8988T (cell line): ENCODE measurements at places on chromosomes 6 and 20.

DNA sequence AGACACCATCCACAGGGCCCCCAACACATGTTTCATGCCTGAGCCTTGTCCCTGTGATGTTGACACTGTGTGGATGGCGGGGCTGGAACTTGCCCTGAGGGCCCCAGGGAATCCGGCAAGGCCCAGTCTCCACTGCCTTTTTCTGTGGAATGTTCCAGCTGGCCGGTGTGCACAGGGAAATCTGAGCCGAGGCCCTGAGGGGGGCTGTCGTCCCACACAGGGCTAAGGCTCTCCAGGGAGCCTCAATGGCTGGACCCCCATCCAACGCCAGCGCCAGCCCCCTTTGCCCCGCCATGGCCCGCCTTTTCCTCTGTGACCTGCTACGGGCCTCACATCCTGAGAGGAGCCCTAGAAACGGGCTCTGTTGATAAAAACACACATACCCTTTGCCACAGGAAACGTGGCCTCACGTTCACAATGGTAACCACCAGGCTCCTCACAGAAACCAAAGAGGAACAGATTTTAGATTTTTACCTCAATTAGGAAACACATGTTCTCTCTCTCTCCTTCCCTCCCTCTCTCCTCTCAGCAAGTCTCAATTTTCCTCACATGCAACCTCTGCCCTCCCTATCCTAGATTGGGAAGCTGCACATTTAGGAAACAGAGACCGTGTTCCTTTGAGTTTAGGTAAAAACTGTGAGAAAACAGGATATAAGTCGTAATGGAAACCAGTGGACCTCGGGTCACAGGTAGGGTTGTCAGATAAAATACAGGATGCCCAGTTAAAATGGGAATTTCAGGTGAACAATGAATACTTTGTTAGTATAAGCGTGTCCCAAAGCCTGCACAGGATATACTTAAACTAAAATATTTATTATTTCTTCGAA is 13.7 kb upstream of the ZNF831 start:
- DNase-seq, result no peak

DNA sequence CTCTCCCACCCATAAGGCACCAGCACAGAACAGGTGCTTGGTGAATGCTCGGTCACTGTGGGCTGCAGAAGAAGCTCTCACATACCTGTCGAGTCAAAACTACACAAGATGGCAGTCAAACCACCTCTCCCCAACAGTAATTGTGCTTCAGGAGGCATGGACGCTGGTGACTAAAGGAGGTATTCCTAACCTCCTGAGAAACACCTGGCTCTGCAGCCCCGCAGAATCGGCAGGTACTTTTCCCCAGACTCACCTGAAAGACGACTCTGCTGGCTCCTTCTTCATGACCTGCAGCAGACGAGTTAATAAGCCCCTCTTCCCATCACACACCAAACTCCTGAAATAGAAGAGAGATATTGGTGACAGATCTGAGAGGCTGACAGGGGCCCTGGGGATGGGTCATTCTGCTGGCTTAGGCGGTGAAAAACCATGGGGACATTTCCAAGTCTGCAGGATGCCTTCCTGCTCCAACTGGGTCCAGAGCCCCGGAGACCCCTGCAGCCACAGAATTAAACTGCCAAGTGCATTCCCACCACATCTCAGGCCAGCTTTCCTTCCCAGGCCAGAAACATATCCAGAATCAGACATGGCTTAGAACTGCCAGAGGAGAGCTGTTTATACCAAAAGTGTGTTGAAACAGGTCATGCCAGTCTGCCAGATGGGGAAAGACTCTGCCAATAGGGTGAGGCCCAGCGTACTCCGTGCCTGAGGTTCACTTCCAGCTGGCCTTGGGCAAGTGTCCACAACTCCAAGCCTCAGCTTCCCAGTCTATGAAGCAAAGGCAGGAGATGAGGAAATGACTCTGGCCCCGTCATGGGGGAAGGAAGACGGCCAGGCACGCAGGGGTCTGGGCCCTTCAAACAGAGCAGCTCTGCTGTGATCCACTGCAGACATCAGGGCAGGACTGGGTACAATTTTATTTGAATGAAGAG is 53.0 kb downstream of the MYH7B start:
- no peak for DNase-seq

DNA sequence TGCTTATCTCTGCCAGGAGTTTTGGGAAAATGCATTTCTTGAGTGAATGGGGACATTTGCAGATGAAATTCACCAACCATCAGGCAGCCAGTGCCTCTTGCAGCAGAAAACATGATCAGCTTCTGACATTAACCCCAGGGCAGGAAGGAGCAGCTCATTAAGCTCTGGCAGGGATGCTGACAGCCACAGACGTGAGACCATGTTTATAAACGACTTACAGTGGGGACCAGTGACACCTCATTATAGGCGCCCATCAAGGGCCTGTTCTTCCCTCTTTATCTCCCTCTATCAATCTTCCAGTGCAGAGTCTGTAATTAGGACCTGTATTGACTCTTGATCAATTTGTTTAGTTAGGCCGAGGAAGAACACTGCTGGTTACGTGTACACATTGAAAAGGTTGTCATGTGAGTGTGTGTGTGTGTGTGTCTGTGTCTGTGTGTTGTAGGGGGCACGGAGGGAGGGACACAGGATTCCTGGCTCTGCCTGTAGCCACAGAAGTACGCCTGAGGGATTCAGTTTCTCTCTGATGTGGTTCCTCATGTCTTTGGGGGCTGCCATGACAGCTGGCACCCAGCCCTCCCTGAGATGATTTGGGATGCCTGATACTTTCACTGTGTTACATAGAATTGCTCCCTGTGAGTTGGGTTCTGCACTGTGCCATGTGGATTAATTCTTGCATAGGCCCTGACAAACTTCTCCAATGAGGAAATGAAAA is 428.4 kb upstream of the CHD6 start:
- no peak for DNase-seq

- no peak for DNase-seq
Measured at GRCh38 chr6:18207438-18207837, 52.2 kb downstream of the KDM1B start.

DNA sequence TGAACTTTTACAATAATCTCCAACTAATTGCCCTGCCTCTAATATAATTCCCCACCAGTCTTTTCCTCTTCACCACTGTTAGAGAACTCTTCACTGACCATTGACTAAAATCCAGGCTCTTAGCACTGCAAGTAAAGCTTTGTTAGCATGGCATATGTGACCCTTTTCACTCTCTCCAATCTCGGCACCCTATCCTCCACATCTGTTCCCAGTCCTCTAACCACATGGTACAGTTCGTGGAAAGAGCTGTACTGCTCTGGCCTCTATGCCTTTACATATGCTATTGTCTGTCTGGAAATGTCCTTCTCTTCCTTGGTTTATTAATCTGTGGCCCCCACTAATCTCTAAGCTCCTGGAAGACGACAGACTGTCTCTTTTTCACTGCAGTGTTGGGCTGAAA is 63.0 kb upstream of the EIF2S2 start:
- no peak for DNase-seq

DNA sequence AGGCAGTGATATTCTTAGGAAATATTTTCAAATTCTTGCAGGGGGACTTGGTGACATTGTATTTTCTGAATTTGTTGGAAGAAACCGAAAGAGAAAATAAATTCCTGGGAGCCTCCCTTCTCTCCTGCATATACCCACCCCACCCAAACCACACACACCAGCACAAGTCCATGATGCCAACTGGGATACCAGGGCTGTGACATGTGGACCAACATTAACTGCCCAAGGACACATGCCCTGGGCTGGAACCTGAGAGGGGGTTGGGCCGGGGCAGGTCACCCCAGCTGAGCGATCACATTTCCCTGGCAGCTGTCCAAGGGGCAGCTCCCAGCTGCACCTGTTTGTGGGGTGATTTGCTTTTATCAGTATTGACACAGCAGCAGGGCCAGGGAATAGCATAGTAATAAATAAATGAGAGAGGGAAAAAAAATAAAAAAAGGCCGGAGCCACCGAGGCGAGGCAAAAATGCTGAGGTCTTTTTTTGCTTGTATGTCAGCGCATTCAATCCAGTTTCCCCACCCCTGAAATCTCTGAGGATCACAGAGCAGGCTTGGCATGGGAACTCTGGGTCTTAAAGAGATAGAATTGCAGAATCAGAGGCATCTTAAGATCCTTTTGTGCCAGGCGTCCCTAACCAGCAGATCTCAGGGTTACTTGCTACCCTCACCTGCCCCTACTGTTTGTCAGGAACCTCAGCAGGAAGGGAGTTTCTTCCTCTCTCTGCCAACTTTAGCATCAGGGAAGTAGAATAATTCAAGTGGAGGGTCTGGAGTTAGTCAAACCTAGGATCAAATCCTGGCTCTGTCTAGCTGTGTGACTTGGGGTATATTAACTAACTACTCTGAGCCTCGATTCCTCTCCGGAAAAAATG is 66.5 kb upstream of the PIM1 start:
- DNase-seq, result no peak
